Colonic mucosa (tissue), 4 donors: ENCODE measurements at places on chromosomes 6 and 20. TPM values are rescaled to one million over a fixed set of nuclear protein-coding genes. Genes with fewer than 3 reads are reported as not detected.

Gene PRDM13
- total RNA-seq: not detected

Gene VIP
- 1.5 TPM for total RNA-seq

Gene TPD52L1
- total RNA-seq: 15.5 TPM

Gene PSMB9
- total RNA-seq: 43.0 TPM

Gene GPR6
- not detected for total RNA-seq

Gene COL21A1
- 0.79 TPM for total RNA-seq

Gene JAG1
- 66.5 TPM for total RNA-seq

Gene HLA-DQA1
- 8.1 TPM for total RNA-seq

Gene MYL9
- total RNA-seq: 582 TPM

GRCh38 chr20:8246153-8246552 lies 114.1 kb downstream of the PLCB1 start:
- DNase-seq: no peak

DNA sequence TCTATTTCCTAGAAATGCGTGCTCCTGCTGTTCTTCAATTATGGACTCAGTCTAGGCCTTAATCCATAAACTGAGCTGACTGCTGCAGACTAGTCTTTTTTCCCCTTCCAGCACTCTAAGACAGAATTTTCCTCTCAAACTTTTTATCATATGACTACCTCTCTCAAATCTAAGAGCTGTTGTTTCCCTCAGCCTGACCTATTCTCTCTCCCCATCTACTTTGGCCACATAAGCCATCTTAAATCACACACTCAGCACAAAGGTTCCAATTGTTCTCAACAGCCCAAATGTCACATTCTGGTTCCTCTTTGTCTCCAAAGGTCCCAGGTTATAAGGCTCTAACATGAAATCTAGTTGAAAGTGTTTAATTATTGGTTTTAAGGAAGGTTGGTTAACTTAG lies 85.2 kb downstream of the PRSS35 start:
- no peak for DNase-seq

- DNase-seq: no peak
Measured at GRCh38 chr6:28969129-28969528, 36.0 kb downstream of the ZNF311 start.

DNA sequence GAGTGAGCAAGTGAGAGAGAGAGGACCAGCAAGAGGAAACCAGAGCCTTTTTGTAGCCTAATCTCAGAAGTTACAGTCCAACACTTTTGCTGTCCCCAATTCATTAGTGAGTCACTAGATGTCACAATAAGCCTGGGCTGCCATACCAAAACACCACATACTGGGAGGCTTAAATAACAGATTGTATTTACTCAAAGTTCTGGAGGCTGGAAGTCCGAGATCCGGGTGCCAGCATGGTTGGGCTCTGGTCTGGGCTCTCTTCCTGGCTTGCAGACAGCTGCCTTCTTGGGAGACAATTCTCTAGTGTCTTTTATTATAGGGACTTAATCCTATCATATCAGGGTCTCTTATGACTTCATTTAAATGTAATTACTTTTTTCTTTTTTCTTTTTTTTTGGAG lies 50.7 kb upstream of the FERMT1 start:
- no peak for DNase-seq

GRCh38 chr6:51929934-51930574 lies 157.4 kb downstream of the PKHD1 start:
- no peak for DNase-seq

DNA sequence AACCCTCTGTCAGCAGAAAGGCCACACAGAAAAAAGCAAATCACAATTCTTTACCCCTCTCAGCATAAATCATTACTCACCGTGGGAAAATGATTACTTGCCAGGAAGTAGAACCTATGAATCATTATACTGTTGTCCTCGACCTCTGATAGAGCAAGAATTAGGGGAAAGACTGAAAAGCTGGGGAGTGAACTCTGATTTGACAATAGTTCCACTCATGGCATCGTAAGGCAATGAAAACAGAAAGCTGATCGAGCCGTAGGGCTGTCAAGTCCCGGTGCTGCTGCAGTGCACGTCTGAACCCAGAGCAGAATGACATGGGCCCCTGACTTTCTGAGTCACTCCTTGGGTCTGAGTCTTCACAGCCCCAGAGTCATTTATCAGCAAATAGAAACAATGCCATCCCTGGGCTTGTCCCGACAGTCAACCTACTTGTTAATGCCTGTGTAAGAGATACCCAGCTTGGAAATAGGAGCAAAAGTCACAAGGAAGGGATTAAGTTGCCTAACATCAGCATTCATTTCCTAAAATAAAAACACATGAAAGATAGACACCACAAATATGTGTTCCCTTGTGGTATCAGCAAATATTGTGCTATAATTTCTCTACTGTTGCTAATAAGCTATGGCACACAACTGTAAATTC lies 224.8 kb upstream of the MARCKS start:
- peak; percentile 50 for DNase-seq

- DNase-seq: no peak
Measured at GRCh38 chr6:140849456-140849855, 1283.3 kb upstream of the GJE1 start.

DNA sequence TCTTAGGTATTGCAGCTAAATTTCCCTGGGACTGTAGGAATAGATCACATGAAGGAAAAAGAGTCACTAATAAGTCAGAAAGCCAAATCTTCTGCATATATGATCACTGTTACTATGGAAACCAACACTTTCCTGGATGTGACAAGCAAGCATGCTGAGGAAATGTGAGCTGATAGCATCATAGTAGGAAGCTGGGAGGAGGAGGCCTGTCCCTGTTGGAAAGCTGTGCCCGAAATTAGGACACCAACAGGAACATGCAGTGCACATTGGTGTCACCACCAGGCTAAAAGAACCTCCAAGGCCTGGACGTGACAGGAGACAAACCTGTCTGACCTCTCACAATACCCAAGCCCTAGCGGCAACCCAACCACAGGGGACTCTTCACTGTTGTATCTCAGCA lies 181.9 kb upstream of the PCSK2 start:
- DNase-seq: no peak

- no peak for DNase-seq
Measured at GRCh38 chr20:40913224-40914185, 115.1 kb upstream of the TOP1 start.

- DNase-seq: no peak
Measured at GRCh38 chr6:36727505-36728021, 29.9 kb downstream of the RAB44 start.

DNA sequence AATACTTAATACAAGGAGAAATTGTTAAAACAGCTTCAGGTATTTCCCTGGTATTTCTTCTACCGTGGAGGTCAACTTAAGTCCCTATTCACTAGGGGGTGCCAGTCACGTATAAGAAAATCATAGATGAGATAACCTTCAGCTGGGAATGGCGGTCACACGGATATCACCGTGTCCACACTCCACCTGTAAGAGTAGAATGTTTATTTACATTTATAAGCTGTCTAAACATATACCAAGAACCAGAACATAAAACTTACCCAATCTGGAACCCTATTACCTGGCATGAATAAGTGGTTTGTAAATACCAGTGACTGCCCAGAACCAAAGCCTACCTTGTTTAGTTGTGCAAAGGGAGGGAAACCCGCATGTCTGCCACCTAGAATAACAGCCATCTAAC lies 1.9 kb upstream of the ELOVL4 start:
- DNase-seq: peak; percentile 64
